ENCODE measurements at places on chromosomes 2 and 18.

- H3K27ac ChIP-seq, result no peak overlapping the region
- H3K4me1 ChIP-seq, result peaks cover 5% of the 10 kb centered on the region
- DNase-seq, result no peak
- no peaks in the 10 kb centered on the region for H3K36me3 ChIP-seq
- H3K27me3 ChIP-seq, result no peaks in the 10 kb centered on the region
Measured at GRCh38 chr18:3107740-3108151, 94.8 kb upstream of the LPIN2 start.

GRCh38 chr2:229226382-229226781, 44.7 kb downstream of the PID1 start:
- no peak for DNase-seq
- no peak overlapping the region for H3K27ac ChIP-seq
- no peaks in the 10 kb centered on the region for H3K36me3 ChIP-seq

DNA sequence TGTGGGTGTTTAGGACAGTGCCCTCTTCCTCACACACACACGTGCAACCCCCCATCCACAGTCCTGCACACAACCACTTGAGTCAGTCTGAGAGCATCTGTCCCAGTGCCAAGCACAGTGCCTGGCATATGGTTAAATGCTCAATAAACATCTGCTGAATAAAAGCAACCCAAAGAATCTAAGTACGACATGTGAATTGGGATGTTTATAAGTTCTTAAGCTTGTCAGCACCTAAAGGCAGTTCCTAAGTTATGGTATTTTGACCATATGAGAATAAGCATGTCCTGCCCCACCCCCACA, 37.8 kb downstream of the CAPN13 start:
- H3K4me1 ChIP-seq, result no peaks in the 10 kb centered on the region
- H3K36me3 ChIP-seq, result no peaks in the 10 kb centered on the region
- H3K27ac ChIP-seq, result no peak overlapping the region
- H3K4me3 ChIP-seq, result no peak overlapping the region
- no peak for DNase-seq

DNA sequence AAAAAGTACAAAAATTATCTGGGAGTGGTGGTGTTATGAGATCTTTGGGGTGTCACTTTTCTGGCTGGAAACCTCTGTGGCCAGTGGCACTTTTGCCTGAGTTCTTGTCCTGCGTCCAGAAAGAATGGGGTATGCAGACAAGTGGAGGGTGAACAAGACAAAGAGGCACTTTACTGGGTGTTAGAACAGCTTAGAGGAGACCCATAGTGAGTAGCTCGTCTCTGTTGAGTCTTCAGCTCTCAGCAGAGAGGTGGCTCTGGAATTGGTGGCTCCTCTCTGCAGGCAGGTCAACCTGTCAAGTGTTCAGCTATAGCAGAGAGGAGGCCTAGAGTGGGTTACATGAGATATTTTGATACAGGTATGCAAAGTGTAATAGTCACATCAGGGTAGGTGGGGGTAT, 26.1 kb downstream of the CRYGD start:
- DNase-seq, result no peak
- H3K27me3 ChIP-seq, result no peaks in the 10 kb centered on the region
- no peaks in the 10 kb centered on the region for H3K36me3 ChIP-seq
- H3K4me3 ChIP-seq, result no peak overlapping the region
- no peak overlapping the region for H3K27ac ChIP-seq

DNA sequence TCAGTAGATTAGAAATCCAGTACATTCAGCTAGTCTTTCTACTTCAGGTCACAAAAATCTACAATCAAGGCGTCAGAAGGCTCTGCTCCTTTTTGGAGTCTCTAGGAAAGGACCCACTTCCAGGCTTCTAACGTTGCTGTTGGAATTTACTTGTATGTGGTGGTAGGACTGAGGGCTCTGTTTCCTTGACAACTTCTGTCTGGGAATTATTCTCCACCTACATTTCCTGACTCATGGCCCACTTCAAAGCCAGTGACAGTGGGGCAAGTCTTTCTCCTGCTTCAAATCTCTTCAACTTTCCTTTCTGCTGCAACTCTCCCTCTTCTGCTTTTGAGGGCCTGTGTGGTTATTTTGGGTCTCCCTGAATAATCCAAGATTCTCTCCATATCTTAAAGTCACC, 10.4 kb upstream of the TMX3 start:
- no peak for DNase-seq
- no peak overlapping the region for H3K4me3 ChIP-seq
- no peak overlapping the region for H3K27ac ChIP-seq
- no peaks in the 10 kb centered on the region for H3K27me3 ChIP-seq

GRCh38 chr2:190864375-190864774, 16.2 kb upstream of the GLS start:
- no peak overlapping the region for H3K4me3 ChIP-seq
- no peak overlapping the region for H3K27ac ChIP-seq
- no peak for DNase-seq
- H3K27me3 ChIP-seq, result no peaks in the 10 kb centered on the region

All from activated naive CD8-positive, alpha-beta T cell treated with anti-CD3 and anti-CD28 coated beads for 36 hours (primary cell).